ENCODE measurements at places on chromosomes 6 and 20.

- no peak for DNase-seq
Measured at GRCh38 chr20:43669332-43669731, 2.4 kb downstream of the MYBL2 start.

GRCh38 chr6:47698342-47698787, at the start of gene ADGRF4:
ADGRF4 (plus strand) TSS chr6:47698580; CDS start chr6:47707246, 8,666 bp downstream.
- DNase-seq, result no peak

- DNase-seq, result no peak
Measured at GRCh38 chr6:38078671-38079070, 259.1 kb downstream of the ZFAND3 start.

DNA sequence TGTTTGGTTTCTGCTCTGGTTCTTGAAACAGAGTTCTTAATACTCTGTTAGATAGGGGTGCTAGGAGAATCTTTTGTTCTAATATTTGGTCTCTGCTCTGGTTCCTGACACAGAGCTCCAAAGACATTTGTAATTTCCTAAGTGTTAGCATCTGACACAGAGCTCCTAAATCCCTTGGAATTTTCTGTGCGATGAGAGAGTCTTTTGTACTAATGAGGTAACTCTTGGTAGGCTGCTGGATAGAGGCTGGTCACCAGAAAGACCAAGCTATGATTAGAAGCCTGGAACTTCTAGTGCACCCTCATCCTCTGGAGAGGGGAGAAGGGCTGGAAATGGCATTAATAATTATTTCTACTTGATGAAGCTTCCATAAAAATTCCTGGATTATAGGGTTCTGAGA, 7.7 kb upstream of the CD109 start:
- no peak for DNase-seq

GRCh38 chr6:16774437-16774836, 13.2 kb upstream of the ATXN1 start:
- DNase-seq, result no peak

DNA sequence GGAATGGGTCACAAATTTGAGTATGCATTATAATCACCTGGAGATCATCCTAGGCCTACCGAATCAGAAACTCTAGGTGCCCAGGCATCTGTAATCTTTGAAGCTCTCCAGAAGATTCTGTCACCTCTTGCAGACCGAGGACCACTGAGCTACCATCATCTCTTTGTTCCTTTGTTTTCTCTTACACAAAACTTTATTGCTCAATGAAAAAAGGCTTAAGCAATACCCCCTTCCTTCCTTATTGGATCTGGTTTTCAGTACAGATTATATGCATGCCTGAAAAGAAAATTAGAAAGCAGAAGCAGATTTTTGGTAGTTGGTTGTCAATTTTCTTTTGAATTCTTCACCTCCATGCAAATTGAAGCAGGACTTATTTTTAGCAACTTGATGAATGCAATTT, 31.3 kb downstream of the STX11 start:
- DNase-seq, result no peak

DNA sequence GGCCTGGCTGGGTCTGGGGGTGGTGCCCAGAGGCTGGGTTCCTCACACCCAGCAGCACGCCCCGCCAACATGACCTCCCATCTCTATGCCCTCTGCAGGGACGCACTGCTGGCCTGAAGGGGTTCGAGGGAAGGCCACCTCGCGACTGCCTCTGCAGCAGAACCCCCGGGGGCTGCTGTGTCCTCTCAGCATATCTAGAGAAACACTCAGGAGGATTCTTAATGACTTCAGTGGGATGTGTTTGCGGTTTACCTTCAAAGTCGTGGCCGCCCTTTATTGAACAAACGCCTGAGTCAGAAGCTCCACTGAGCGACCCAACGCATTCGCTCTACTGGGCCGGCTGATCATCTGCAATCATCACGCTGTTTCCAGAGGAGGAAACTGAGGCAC, 54.8 kb upstream of the GATA5 start:
- DNase-seq, result no peak

GRCh38 chr20:41171736-41172295, 34.5 kb downstream of the PLCG1 start:
- DNase-seq, result no peak

DNA sequence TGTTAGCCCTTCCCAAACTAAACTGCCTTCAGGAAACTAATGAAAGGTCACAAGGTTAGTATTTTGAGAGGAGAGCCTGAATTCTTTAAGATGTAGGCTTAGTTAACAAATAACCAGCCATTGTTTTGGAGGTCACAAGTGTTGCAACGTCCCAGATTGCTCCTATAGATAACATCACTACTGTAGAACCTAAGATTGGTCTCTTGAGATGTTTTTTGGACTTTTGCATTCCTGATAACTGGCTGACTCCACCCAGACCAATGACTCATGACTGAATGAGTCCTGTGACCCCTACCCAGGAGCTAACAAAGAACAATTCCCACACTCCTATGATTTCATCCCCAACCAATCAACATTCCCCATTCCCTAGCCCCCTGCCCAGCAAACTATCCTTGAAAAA, 178.8 kb downstream of the SCP2D1 start:
- no peak for DNase-seq

DNA sequence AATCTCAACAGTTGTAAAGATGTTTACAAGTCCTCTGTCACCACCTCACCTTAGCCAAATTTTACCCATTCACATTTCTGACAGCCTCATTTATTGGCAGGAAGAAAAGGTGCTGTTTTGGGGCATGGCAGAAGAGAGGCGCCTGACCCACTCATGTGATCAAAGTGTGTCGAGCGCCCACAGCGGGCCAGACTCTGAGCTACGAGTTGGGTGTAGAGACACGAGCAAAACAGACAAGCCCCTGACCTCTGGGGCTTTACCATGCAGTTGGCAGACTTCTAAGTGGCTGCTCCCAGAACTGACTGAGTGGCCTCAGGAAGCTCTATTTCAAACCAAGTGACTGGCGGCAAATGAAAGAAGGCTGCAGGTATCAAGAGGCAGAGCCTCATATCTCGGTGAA, 167.0 kb downstream of the SOBP start:
- DNase-seq, result no peak

DNA sequence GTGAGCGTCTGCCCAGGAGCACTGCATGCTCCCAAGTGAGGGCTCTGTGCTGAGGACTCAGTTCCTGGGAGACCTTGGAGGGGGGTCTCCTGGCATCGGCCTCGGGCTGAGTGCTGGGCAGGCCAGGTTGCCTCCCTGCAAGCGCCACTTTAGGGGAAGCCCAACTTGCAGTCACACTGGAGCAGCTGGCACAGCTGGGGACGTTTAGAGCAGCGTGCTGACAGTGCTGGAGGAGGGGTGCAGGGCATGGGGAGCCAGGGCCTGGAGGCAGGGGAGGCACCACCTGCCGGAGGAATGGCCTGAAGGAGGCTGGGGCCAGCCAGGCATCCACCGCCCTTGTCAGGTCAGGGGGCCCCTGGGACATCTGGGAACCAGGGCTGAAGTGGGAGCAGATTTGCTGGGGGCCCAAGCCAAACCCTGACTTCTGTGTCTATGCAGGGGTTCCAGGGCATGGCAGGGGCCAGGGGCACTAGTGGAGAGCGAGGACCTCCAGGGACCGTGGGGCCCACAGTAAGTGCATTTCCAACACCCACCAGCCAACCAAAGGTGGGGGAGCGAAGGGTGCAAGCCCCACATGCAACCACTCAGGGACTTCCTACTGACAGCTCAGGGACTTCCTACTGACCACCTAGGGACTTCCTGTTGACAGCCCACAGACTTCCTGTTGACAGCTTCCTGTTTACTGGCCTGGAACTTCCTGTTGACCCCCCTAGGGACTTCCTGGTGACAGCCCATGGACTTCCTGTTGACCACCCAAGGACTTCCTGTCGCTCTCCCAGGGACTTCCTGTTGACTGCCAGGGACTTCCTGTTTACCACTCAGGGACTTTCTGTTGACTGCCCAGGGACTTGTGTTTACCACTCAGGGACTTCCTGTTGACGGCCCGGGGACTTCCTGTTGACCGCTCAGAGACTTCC, 33.6 kb downstream of the COL20A1 start:
- DNase-seq, result no peak

DNA sequence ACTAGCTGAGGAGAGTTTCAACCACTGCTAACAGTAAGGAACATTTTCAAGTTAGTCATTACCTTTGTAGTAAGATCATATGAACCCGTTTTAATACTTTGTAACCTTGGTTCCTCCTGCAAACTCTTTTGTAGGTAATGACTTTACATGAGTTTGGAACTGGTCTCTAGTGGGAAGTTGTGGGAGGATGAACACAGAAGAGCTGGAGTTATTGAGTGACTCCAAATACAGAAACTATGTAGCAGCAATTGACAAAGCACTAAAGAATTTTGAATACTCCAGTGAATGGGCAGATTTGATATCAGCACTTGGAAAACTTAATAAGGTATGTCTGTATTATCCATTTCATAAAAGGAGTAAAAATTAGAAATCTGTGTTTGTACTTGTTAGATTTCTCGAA, 29.3 kb downstream of the DOP1A start:
- no peak for DNase-seq

DNA sequence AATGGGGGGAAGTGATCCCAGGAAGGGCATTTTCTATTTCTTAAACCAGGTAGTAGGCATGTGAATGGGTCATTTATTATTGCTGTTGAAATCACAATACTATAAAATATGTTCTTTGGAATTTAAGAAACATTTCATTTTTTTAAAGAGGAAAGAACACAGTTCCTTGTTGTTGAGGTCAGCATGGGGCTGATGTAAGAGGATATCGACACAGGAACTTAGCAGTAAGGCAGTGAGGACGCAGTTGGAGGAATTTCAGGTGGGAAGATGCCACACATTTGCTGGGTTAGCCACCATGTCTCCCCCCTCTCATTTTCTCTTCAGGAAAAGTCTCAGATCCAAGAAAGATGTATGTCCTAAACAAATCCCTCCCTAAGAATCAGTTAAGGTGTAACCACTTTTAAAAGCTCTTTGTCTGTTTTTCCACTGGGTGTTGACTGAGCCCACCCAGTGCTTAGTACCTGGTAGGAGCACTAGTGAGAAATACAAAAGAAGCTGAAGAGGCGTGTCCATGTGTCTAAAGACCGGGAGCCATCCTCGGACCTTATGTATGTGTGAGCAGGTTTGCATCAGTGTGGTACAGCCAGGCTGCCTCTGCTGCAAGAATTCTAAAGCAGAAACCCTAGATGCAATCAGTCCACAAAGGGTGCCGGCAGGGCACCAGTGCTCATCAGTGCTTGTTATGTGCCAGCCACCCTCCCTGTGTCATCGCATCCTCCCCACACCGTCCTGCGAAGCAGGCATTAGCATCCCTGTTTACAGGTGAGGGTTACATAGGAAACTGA, 98.9 kb downstream of the TCP11 start:
- no peak for DNase-seq

DNA sequence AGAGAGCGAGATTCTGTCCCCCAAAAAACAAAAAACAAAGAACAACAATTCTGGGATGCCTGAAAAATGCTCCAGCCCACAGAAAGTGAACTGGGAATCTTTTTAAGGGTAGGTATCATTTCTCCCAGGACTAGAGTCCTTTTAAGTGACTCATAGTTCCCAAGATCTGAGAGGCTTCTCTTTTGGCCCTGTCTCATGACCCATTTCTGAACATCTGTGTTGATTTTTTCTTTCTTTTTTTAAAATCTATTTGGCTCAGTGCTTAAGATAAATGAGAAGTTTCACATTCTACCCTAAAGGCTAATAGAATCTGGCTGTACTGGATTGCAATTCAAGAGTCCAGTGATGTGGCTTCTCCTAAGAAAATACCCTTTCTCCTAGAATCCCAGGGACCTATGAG, 217.6 kb upstream of the FOXQ1 start:
- no peak for DNase-seq

- no peak for DNase-seq
Measured at GRCh38 chr6:161272635-161273273, 1.1 kb downstream of the AGPAT4 start.

DNA sequence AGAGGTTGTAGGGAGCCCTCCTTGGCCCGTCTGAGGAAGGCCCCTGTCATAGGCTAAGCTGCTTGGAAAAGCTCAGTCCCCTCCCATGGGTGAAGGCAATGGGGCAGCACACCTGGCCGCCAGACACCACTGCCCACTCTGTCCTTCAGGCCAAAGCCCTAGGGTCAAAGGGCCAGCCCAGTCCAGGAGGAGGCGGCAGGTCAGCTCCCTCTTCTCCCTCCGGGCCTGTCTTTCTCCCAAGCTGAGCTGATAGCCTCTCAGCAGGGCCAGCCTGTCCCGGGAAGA, 5.1 kb upstream of the CLPSL2 start:
- no peak for DNase-seq

DNA sequence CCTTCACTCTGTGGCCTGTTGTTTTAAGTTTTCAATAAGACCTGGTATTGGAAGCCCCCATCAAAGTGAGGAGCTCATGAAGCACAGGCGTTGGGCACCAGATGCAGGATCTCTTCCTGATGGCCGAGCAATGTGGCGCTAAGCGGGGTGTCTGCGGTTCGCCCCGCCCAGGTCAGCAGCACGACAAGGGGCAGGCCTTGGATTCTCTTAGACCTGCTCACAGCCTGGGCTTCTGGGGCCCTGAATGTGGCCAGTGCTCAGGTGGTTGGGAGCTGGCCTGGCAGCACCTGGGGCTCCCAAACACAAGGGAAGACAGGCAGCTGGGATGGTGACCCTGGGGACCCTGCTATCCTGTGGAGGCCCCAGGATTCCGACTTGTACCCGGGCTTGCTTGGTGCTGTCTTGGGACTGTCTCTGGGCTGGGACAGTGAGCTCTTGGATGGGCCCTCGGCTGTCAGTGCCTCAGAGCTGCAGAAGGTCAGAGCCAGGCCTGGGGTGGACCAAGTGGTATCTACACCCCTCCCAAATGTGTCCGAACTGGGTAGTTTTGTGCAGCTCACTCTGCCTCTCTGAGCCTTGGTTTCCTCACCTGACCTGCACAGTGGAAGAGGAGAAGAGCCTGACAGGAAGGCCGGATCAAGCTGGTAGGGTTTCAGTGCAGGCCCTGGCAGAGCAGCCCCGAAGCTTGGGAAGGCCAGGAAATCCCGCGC, 69.1 kb downstream of the PHACTR3 start:
- DNase-seq, result no peak

DNA sequence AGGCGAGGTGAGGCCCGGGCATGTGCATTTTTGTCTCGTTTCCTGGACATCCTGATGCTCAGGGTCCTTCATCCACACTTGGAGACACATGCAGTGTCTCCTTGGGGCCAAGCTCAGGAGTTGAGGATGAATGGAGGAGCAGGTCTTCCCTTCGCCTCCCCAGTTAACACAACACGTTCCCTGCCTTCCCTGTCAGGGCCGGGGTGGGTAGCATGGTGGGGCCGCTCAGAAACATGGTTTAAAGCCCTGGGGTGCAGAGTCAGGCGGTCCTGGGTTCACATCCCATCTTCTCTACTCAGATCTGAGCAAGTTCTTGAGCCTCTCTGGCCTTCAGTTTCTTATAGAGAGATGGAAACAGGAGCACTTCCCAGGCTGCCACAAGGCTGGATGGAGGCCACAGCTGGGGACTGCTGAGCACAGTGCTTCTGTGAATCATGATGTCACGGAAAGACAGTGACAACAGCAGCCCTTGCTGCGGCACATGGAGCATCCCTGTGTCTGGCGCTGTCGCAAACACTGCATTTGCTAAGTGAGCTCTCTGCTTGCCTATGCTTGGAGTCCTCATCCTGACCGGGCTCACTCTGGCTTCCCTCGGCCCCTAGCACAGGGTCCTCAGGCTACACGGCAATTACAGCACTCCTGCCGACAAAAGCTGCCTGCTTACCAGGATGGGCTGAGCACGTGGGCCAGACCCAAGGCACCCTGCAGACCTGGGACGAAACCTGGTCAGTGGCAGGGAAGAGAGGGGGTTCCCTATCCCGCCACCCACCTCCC, 45.6 kb upstream of the STX16 start:
- no peak for DNase-seq
